ENCODE measurements at places on chromosomes 11 and 22.

GRCh38 chr11:132943357-132943705 is 589.0 kb downstream of the OPCML start:
- no peak for DNase-seq

DNA sequence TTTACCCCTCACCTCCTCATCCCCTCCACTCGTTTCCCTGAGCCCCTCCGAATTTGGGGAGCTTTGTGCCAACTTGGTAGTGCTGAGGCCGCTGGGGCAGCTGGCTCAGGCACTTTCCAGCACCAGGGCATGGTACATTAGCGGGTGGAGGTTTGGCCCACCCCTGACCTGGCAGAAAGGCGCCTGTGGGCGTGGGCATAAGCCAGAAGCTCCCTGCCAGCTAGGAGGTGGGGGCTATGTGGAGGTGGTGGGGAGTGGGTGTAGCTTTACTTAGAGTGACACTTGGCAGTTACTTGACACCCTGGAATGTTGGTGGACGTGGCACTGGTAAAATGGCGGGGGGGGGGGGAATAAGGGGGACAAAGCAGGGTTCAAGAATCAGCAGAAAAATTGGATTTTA is 10.3 kb upstream of the IGF2 start:
- no peak for DNase-seq

DNA sequence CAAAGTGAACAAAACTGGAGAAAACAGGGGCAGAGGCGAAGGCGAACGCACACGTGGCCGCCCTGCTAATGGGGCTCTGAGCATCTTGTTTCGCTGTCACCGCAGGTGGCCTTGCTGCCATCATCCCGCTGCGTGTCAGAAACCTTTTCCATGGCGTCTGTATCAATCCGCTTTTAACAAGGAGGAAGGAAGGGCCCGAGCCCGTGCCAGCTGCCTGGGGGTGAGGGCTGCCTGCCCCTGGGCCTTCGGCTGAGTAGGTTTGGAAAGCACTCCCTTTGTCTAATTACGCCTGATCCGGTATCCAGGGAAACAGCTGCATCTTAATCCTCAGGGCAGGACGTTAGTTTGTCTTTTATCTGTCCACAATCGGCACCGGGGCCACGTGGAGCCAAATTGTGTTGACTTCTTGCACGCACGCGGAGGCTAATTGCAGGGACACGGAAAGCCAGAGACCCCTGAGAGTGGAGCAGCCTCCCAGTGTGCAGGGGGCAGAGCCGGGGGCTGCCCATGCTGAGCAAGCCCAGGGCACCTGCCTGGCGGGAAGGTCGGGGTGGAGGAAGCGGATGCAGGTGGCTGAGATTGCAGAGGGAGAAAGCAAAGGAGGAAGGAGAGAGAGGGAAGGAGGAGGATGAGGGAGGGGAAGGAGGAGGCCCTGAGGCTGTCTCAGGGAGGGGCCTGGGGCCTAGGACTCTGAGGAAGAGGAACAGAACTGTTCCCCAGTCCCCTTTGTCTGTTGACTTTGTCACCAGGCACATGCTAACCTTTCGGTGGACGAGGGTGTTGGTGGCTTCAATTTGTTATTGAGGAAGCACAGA is 19.2 kb upstream of the TH start:
- no peak for DNase-seq

DNA sequence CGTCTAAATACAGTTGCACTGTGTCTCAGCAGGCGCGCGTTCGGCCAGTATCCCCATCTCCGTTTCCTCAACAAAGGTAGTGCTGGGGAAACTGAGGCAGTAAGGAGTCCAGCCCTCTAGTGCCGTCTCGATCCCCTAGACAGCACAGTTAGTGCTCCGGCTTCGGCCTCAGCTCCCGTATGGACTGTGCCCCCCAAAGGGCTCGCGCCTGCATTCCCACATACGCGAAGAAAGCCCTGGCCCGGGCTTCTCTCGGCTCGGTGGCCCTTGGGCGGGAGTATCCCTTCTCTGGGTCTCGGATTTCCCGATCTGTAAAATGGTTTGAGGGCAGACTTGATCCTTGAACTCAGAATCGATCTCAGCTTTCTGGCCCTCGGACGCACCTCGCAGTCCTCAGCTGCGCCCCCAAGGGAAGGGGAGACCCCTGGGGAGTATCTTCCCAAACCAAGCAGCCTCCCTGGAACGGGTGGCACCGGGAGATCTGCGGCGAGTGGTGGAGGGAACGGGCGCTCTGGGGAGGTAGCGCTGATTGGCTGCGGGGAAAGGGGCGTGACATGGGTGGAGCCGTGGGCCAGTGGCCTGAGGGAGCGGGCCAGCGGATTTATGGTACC is 759 bp upstream of the PEX16 start:
- no peak for DNase-seq

DNA sequence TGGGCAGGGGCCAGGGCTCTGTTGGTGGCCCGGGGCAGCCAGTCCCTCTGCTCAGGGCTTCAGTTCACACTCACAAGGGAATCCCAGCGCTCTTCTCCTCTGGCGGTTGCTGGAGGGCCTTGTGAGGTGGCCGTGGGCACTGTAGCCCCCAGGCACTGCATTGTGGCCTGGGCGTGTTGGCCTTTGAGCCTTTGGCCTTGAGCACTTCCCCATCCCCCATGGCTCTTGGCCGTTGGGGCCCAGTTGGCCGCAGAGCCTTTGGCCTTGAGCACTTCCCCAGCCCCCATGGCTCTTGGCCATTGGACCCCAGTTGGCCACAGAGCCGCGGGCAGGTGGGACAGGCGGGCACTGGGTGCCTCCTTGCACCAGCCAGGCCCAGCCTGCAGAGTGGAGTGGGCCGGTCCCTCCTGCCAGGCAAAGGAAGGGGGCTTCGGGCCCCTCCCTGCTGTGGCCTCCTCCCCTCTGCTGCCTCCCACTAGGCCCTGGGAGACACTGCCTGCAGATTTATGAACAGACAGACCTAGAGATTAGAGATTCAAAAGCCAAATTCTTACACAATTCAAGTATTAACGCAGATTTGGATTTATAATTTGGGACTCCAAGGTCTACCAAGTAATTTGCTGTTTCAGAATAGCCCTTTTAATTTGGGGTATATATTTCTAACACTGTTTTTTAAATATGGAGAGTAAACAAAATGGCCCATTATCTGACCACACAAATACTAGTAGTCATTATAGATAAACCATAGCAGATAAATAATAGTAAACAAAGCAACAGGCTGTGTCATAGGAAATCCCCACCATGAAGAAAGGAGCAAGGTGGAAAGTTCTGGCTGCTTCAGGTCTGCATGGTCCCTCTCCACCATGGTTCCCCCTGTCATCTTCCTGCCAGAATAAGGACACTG is 18.2 kb upstream of the TXNRD2 start:
- no peak for DNase-seq

- DNase-seq = no peak
Measured at GRCh38 chr11:59755701-59756557, 753 bp downstream of the STX3 start.

DNA sequence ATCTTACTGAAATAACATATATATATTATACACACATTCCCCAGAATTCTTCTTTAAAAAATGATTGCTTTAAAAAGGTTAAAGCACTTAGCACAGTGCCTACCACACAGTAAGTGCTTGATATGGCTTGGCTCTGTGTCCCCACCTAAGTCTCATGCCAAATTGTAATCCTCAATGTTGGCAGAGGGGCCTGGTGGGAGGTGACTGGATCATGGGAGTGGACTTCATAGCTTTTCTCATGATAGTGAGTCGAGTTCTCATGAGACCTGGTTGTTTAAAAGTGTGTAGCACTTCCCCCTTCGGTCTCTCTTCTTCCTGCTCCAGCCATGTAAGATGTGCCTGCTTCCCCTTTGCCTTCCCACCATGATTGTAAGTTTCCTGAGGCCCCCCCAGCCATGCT is 6.2 kb downstream of the CRYAB start:
- no peak for DNase-seq

DNA sequence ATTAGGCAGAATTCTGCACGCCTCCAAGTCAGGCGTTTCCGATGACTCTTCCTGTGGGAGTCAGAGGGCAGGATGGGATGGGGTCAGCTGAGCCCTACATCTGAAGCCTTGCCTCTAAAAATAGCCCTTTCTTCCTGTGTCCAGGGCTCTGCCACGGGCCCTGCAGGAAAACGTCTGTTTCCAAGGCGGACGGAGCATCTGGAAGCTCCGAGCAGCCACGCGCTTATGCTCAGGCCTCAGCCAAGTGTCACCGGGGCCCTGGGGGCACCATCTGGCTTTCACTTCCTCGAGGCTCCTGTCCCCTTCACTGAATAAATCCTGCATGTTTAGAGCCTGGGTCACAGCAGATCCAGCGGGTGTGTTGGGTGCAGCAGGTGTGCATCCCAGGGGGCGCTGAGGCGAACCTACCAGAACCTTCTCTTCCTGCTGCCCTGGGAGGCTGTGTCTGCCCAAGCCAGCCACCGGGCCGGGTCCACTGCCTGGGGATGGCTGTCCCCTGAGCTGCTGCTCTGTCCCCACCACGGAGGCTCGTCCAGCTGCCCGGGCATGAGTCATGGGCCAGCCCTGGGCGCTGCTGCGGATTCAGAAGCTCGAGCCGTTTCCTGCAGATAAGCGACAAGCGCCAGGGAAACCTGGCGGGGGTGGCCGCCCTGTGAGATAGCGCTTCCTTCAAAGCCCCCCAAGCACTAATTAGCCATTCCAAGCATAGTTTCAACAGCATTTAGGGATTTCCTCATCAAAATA is 32.0 kb upstream of the LINC01488 start:
- no peak for DNase-seq

GRCh38 chr11:96340555-96340885 is 2.5 kb downstream of the MAML2 start:
- no peak for DNase-seq

GRCh38 chr22:38783095-38783615 is 10.8 kb downstream of the DNAL4 start:
- DNase-seq = no peak

DNA sequence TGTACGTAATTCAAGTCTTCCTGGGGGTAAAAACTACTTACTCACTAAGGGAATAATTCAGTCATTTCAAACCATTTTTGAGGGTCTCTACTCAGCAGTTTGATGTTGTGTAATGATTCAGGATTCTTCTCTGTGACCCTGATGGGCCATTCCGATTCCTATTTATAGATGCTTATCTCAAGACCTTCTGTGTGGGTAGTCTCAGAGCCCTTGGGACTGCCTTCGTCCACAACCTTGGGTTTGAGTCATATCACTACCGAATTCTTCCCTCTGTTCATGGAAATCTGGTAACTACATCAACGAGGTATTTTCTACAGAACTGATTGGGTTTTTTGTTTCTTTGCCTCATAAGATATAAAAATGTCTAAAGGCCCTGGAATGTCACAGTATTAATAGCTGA is 14.3 kb upstream of the CBX6 start:
- no peak for DNase-seq

DNA sequence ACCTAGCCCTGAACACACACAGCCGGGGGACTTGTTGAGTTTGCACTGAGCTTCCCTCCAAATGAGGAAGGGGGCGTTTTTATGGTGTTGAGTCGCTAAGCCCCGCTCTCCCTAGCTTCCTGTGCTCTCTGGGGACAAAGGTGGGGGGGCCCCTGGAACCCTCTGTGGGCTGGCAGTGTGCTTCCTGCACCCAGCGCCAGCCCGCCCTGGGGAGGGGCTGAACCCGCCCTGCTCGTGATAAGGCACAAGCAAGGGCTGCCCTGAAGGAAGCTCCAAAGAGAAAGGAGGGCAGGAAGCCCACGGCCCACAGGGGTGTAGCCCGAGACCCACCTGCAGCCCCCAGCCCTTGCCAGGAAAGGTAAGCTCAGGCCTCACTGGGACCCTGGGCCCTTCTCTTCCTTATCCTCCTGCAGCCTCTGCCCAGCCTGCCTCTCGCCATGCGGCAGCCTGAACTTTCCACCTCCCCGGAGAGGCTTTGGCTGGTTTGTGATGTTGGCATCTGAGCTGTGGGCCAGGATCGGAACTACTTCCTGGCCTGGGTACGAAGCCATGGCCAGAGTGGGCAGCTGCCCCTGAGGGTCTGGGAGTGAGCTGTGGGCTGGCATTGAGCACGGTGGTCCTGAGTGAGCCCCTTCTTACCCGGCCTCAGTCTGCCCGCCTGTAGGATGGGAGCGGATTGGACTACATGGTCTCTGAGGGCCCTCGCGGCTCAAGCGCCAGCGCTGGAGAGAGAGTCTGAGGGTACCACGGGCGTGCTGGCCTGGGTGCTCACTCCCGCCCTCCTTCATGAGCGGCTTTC is at the start of gene FERMT3:
Gene FERMT3, plus strand, starts transcription at position 265 of the 799 bp plus-strand sequence. CDS start 644 bp downstream, outside the sequence.
- no peak for DNase-seq

DNA sequence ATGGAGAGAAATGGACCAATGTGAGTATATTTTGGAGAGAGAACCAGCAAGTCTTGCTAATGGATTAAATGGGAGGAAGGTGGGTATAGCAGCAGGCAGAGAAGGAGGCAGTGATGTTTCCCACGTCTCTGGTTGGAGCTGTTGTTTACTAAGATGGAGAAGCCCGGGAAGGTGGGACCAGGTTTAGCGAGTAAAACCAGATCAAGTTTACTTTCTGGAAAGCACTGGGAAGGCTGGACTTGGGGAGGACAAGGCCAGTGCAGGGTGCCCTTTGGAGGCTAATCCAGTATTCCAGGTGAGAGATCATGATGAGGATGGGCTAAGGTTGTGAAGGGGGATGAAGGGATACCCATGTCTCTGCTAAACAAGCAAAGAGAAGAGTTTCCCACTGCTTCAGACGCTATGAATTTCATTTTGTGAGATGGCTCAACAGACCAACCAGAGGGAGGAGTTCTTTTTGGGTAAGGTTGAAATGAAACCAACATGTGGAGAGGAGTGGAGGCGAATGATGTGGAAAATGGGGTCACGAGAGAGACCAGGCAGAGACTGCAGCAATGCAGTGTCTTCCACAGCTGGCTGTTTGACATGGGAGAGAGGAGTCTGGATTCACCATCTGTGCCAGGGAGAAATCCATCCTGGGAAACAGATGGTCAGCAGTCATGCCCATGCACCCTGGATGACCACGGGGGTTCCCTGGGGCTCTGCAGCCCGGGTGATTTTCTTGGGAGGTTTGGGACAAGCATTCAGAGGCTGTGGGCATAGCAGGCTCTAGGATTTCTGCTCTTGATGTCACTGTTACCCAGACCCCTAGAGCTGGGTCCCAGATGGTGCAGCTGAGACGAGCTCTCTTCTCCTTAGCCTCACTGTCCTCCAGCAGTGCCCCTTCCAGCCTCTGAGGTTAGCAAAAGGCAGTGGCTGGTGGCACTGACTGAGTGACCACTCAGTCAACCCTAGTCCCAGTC is 24.9 kb downstream of the COMMD9 start:
- DNase-seq = no peak

DNA sequence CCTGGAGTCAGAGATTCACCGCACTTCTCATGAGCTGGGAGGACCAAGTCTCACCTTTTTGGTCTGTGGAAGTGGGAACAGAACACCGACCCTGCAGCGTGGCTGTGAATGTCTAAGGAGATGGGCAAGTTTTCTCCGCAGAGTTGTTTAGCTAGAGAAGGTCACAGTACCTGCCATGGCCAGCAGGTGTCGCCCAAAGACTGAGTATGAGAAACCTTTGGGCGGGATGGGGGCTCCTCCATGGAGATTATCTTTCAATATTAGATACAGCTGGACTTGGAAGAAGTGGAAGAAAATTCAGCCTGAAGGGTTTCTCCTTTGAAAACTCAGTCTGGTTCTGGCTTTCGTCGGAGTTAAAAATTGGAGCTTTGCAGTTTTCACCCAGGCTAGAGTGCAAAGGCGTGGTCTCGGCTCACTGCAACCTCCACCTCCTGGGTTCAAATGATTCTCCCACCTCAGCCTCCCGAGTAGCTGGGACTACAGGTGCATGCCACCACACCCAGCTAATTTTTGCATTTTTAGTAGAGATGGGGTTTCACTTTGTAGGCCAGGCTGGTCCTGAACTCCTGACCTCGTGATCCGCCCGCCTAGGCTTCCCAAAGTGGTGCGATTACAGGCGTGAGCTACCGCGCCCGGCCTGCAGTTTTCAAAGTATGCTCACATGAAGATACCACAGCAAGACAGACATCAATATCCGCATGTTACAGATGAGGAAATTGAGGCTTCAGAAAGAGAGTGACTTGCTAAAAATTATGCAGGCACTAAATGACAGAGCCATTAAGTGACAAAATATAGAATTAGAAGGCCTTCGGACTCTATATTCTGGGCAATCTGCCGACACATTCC is 10.7 kb upstream of the DSCAML1 start:
- DNase-seq = no peak
